ENCODE measurements at places on chromosomes 16 and 17. TPM values are rescaled to one million over a fixed set of nuclear protein-coding genes. Genes with fewer than 3 reads are reported as not detected.

The CDRT15 gene
- total RNA-seq, result not detected

The P2RX1 gene
- 0.21 TPM for total RNA-seq

GRCh38 chr17:71970312-71970711 lies 150.5 kb upstream of the SOX9 start:
- no peak overlapping the region for H3K27ac ChIP-seq
- DNase-seq, result no peak
- H3K4me3 ChIP-seq, result no peak overlapping the region
- no peaks in the 10 kb centered on the region for H3K36me3 ChIP-seq
- no peaks in the 10 kb centered on the region for H3K4me1 ChIP-seq
- H3K27me3 ChIP-seq, result no peaks in the 10 kb centered on the region

The DDX5 gene
- total RNA-seq, result 1,792 TPM

The STH gene
- total RNA-seq, result not detected

GRCh38 chr16:87334651-87335624 lies 17.7 kb upstream of the C16orf95 start:
- H3K27me3 ChIP-seq, result no peaks in the 10 kb centered on the region
- DNase-seq, result no peak
- H3K36me3 ChIP-seq, result peaks cover 43% of the 10 kb centered on the region
- H3K27ac ChIP-seq, result no peak overlapping the region
- H3K4me1 ChIP-seq, result peaks cover 5% of the 10 kb centered on the region
- H3K4me3 ChIP-seq, result no peak overlapping the region

The STAT5A gene
- 33.9 TPM for total RNA-seq

DNA sequence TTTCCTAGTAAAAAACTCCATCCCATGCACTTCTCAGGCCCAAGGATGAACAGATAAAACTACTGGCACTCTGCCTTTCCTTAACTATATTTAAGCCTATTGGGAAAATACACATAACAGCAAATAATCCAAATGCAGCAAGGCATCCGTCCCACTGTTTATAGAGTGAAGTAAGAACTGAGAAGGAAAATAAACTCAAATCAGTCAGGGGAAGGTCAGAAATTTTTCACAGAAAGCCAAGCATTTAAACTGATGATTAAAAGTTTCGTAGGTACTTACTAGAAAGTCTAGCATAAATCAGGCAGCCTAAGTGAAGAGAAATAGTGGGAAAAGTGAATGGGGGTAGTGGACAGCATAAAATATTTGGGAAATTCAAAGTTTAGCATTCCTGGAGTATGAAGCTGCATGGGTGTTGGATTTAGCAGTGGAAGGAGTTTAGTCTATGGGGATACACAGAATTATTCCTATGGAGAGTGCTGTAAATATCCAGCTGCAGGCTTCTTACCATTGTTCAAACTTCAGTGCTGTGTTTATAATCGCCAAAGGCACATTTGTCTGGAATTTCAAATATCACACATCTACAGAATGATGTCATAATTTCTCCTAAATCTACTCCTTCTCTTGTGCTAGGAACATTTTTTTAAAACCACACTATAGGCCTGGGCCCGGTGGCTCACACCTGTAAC lies 1131.0 kb upstream of the GOT2 start:
- H3K27me3 ChIP-seq, result no peaks in the 10 kb centered on the region
- no peaks in the 10 kb centered on the region for H3K4me1 ChIP-seq
- no peak overlapping the region for H3K4me3 ChIP-seq
- DNase-seq, result no peak

DNA sequence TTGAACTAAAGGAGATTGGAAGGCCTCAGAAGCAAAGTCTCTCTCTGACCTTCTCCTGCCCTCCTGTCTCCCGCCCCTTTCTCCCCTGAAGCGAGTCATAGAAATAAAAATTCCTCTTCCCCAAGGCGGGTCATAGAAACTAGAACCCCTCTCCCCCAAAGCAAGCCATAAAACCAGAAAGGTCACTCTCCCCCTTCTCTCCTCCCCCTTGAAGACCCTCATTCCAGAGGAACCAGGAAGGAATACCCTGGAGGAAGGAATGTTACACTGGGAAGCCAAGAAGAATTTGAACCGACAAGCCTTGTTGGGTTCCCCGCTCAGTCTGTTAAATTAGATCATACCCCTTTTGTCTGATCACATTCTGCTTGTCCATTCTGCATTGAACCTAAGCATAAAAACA lies 2.7 kb upstream of the GJC1 start:
- H3K4me3 ChIP-seq, result no peak overlapping the region
- DNase-seq, result no peak
- no peak overlapping the region for H3K27ac ChIP-seq
- peaks cover 20% of the 10 kb centered on the region for H3K27me3 ChIP-seq

Data from thyroid gland (tissue), 4 donors.